Peyer's patch (tissue), 4 donors: ENCODE measurements at places on chromosomes 13 and 19. TPM values are rescaled to one million over a fixed set of nuclear protein-coding genes. Genes with fewer than 3 reads are reported as not detected.

The TGFBR3L gene
- not detected for total RNA-seq

The ZNF578 gene
- not detected for total RNA-seq

The PRSS57 gene
- not detected for total RNA-seq

The PDE4C gene
- 8.3 TPM for total RNA-seq

The SERP2 gene
- 3.6 TPM for total RNA-seq

The SYT3 gene
- total RNA-seq: not detected

The ENOX1 gene
- 0.27 TPM for total RNA-seq

The REX1BD gene
- total RNA-seq: 72.7 TPM

The LDLR gene
- 75.7 TPM for total RNA-seq

The EDDM13 gene
- total RNA-seq: not detected

DNA sequence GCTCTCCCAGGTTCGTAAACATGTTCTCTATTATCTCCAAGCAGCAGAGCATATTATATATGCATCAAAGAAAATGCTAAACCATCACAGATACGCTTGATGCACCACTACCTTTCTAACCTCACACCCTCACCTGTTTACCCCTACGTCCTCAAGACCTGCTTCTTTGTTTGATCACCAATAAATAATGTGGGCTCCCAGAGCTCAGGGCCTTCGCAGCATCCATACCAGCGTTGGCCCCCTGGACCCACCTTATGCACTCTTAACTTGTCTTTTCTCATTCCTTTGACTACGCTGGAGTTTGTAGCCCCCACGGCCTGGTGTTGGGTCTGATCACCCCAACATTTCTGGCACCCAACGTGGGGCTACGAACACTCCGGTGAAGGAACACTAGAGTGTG is 10.0 kb upstream of the ZNF443 start:
- no peak for DNase-seq

GRCh38 chr13:105272660-105273631 is 1262.5 kb downstream of the EFNB2 start:
- no peak for DNase-seq

DNA sequence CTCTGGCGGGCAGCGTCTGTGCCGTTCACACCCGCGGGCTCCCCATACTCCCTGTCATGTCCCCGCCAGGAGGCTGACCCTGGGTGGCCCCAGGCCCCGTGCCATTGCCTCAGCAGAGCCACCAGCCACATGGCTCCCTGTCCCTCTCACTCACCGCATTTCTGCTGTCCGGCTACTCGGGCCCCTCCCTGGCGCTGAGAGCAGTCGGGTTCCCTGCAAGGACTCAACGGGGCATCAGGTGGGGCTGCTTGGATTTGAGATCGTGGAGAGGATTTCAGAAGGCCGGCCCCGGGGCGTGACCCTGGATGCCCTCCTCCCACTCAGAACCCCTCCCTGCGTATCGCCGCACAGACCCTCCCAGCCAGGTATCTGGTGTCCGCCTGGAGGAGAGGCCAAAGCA is 142.1 kb downstream of the KDM4B start:
- no peak for DNase-seq

DNA sequence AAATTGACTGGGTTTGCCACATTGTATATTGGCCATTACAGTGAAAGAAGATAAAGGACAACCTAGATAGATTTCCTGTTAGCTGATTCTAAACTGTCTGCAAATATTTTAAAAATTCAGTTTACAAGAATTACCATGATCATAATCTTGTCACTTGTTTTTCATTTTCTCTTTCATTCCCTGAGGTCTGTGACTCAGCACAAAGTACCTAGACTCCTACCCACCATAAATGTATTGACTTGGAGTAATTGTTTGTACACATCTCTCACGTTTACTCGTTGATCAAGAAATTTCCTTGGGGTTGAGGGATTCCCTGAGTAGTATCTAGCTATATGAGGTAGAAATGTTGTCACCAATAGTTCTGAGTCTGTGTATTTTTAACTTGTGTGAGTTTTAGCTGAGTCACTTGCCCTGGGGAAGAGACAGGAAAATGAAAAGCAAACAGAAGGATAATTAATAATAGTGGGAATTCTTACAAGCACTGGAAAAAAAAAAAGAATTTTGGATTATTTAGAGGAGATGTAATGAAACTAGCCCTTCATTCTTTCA is 299.2 kb upstream of the DACH1 start:
- DNase-seq: no peak

GRCh38 chr19:32748497-32748896 is 28.9 kb downstream of the TDRD12 start:
- no peak for DNase-seq

GRCh38 chr13:113650275-113650674 is 7.7 kb downstream of the ATP4B start:
- no peak for DNase-seq

- no peak for DNase-seq
Measured at GRCh38 chr13:67803118-67803517, 573.0 kb upstream of the PCDH9 start.

- DNase-seq: peak; percentile 48
Measured at GRCh38 chr19:2550431-2551171, 74.7 kb downstream of the GADD45B start.

GRCh38 chr19:9751446-9751845 is 17.1 kb downstream of the ZNF846 start:
- no peak for DNase-seq

GRCh38 chr19:50647879-50648615 is 1.2 kb upstream of the C19orf81 start:
- DNase-seq: no peak

DNA sequence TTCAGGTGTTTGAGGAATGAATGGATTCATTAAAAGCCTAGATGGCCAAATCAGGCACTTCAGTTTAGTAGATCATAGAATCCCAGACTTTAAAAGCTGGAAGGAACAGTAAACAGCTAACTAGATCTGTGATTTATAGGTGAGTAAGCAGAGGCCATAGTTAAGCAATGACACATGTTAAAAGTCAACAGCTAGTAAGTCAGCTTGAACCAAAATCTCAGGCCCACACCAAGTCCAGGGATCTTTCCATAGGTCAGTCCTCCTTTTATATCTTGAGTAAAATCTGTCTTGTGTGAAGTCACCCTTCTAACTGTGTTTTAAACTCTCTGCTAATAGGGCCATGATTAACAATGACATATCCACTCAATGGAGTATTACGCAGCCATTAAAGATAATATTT is 275.5 kb upstream of the SOX21 start:
- DNase-seq: no peak
